ENCODE measurements at places on chromosomes 13 and 19.

DNA sequence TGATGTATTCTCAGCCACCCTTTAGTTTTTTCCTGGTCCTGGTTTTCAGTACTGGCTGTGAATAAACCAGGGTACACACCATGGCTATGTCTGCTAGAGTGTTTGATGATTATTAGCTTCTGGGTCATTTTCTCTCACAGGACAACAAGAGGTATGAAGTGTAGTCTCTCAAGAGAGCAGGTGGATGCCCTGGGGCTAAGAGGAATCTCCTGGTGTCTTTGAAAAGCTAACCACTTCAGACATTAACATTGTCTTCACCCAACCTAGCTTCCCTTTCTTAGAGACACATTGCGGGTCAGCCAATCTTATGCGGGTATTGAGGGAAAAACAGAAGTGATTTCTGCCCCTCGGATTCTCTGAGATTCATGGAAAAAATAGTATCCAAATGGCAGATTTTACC is 1.6 kb downstream of the ZNF730 start:
- DNase-seq = no peak

GRCh38 chr19:8452446-8453123 is 7.8 kb downstream of the HNRNPM start:
- no peak for DNase-seq

DNA sequence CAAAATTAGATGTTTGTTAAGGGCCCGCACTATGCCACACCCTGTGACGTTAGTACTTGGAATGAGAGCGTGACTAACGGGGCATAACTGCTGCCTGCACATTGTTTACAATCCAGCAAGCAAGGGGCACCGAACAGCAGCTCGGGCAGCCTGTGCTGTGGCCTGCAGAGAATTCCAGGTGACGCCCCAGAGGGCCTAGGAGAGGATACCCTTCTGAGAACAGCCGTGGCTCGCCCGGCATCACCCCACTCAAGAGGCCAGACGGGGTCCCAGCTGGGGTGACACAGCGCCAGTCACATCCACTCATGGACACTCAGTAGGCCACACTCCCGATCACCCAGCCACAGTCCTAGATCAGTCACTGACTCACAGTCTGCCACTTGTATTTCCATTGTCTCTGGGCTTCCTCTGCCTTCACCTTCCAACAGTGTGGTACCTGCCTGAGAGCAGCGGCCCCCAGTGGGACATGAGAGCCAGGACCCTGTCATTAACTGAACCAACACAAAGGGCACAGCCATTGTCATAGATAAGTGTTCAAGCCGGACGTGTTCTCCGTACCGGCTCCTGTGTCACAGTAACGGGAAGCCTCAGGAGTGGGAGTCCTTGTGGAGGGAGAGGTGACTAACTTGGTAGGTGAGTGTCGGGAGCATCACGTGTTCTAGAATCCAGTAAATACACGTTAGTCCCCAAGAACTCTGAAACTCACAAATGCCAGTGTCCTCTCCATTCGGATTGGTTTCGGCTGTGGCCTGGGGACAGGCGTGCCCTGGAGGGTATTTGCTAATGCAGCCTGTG is 7.5 kb downstream of the ZNF331 start:
- DNase-seq = no peak

- DNase-seq = no peak
Measured at GRCh38 chr13:98324105-98324504, 147.0 kb upstream of the RNF113B start.

DNA sequence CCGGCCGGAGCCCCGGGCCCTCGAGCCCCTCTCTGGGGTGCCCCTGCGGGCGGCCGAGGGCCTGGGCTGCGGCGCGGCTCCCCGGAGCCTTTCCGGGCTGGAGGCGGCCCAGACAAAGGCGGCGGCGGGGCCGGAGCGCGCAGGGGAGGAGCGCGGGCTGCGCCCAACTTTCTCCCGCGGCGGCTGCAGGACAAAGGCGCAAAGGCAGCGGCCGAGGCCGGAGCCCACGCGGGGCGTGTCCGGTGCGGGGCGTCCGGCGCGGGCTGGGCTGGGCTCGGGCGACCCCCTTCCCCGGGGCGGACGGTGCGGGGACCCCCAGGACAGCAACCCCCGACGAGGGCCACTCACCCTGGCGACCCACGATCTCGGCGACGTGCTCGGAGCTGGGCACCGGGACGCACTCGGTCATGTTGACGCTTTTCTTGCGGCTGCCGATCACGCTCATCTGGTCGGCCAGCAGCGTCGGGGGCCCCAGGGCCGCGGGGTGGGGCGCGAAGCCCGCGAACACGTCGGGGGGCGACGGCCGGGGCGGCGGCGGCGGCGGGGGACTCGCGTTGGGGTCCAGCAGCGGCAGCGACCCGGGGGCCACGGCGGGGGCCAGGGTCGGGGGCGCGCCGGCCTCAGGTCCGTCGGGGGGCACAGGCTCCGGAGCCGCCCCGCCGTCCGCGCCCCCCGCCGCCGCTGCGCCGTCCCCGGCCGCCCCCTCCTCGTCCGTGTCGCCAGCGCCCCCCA is 843 bp downstream of the MEX3D start:
- no peak for DNase-seq

- DNase-seq = no peak
Measured at GRCh38 chr13:40458720-40458990, 207.8 kb downstream of the FOXO1 start.

DNA sequence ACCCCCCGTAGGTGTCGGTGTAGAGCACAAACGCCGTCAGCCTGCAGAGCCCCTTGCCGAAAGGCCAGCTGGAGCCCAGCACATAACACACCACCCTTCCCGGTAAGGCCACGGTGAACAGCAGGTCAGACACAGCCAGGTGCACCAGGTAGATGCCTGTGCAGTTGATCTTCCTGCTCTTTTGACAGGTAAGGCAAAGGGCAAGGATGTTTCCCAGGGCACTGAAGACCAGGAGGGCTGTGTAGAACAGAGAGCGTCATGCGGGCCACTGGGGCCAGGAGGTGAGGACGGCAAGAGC is 92.6 kb upstream of the TM9SF2 start:
- DNase-seq = no peak

DNA sequence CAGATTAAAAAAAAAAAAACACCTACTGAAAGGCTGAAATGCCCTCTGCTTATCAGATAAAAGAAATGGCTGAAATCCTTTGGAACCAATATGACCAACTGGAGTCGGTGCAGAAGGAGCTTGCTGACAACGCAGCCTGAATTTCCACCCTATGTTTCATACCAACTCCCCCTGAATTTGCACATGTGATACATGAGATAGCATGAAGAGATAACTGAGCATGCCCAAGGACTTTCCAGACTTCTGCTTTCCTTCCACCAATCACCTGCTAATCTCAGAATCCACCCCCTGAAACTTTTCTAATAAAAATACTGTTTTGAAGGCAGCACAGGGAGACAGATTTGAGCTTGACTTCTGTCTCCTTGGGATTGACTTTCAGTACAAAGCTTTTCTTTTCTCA is 32.2 kb upstream of the WDFY2 start:
- no peak for DNase-seq

DNA sequence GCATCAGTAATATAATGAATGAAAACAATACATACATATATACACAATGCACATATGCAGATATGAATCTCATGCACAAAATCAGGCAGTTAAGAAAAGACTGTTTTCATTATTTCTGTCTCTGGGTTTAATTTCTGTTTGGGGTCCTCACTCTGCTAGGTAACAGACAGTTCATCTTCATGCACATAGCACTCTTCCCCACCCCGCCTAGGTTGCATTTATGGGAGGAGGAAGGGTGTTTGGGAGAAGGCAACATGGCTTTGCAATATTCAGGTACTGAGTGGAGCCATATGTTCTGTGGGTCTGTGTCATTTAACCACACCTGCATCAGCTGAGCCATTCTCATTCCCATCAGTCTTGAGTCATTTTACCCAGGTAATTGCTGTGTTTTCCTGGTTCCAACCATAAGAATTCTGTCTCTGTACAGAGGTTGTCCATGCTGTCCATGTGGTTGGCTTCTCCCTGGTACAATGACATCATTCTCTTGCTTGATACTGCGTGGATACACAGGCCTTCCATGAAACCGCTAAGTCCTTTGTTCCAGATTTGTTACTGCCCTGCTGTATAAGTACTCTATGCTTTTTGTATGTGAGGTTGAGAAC is 45.3 kb downstream of the RFC3 start:
- no peak for DNase-seq

DNA sequence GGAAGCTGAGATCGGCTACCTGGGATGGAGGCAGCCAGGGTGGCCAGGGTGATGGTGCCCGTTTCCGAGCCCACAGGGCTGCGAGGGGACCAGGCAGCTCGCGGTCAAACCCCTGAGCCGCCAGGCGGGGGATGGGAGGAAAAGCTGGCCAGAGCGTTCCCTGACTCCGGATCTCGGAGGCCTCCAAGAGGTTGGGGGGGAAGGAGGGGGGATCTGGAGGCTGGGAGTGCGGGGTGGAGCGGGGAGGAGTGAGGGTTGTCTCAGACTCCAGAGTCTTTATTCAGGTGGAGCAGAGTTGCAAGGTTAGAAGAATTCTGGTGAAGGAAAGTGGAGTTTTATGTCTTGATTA is 1.1 kb downstream of the CACNG7 start:
- no peak for DNase-seq

GRCh38 chr13:111326981-111327642 is 6.7 kb downstream of the TEX29 start:
- no peak for DNase-seq

GRCh38 chr13:32224916-32225315 is 90.2 kb downstream of the ZAR1L start:
- DNase-seq = no peak

- DNase-seq = no peak
Measured at GRCh38 chr13:22130254-22130653, 459.4 kb downstream of the FGF9 start.

- DNase-seq = no peak
Measured at GRCh38 chr13:44402899-44403445, 29.3 kb downstream of the SERP2 start.

- no peak for DNase-seq
Measured at GRCh38 chr19:11538232-11539036, at the start of gene CNN1. Gene CNN1 (plus strand): TSS chr19:11538851. CDS start chr19:11538928, 77 bp downstream.

GRCh38 chr13:27168906-27169657 is 2.5 kb downstream of the USP12 start:
- no peak for DNase-seq

GRCh38 chr19:33758541-33759013 is 38.1 kb upstream of the KCTD15 start:
- no peak for DNase-seq

GRCh38 chr13:67023130-67023876 is 206.8 kb downstream of the PCDH9 start:
- no peak for DNase-seq

GRCh38 chr13:109483284-109483683 is 303.1 kb downstream of the IRS2 start:
- DNase-seq = no peak

DNA sequence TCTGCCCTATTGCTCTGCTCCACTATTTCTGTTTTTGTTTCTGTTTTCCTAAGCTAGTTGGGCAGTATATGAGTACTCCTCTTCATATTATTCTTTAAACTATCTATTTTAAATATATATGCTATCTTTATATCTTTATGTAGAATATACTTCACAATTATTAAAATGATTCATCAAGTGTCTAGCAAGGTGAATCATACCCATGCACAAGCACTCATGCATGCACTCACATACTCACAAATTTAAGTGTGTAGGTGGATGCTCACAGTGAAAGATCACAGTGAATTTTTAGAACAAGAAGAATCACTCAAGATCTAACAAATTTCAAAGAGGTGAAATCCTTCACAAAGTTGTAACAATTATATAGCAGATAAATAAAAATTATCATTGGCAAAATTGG is 435.6 kb upstream of the SLITRK5 start:
- no peak for DNase-seq

- no peak for DNase-seq
Measured at GRCh38 chr19:54209811-54210494, 9.3 kb downstream of the RPS9 start.

DNA sequence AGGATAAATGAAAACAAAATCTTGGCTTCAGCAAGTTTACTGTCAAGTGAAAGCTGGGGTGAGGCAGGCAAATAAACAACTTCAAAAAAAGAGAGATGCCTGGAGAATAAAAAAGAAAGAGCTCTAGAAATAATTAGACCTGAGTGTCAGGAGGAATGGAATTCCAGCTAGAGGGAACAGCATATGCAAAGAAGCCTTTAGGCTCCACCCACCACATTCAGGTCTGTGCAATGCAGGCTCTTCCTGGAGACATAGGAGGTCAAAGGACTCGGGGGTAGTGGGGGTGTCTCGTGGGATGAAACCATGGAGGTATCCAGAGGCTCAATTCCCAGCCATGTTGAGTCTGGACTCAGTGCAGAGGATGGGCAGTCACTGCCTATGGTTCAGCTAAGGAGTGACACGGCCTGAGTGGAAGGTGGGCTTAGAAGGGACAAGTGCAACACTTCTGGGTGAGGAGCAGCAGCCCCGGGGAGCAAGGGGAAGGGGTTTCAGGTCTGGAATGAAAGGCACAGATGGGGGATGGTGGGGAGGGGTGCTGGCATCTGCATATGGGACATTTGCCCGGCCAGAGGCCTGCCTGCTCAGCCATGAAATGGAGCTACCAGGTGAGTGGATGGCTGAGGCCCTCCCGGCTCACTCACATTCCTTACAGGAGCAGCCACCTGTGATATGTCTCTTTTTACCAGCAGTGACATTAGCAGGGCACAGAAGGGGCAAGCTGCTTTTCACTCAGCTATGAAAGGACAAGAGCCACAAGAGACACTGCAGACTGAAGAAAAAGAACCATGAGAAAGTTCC is 12.3 kb downstream of the LATS2 start:
- DNase-seq = no peak

GRCh38 chr19:14443632-14444216 is 10.6 kb downstream of the PKN1 start:
- DNase-seq = no peak

DNA sequence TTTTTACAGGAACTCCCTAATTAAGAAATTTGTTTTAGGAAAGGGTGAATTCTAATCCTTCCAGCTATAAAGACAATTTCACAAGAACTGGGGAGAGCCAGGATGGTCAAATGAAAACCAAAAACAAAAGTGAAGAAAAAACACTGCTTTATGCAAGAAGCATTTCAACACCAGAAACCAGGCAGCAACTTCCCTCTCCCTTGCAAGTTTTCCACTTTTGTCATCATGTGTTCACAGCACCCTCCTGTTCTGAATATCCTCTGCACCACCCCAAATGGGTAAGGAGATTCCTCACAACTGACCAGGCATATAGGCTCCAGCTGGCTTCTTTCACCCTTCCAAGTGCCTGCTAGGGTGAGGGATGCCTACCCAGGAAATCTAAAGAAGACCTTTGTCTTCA is 328.1 kb downstream of the TBC1D4 start:
- no peak for DNase-seq

- no peak for DNase-seq
Measured at GRCh38 chr19:31548941-31549340, 199.7 kb upstream of the TSHZ3 start.

GRCh38 chr19:17829855-17830566 is 8.7 kb upstream of the INSL3 start:
- DNase-seq = no peak

Measured in stimulated activated effector memory CD8-positive, alpha-beta T cell treated with anti-CD3 and anti-CD28 coated beads, Interleukin-12 subunit alpha, Interleukin-12 subunit beta, amount 100 ng/mL, for 72 hours (primary cell).